ENCODE measurements at places on chromosomes 7 and 10. TPM values are rescaled to one million over a fixed set of nuclear protein-coding genes. Genes with fewer than 3 reads are reported as not detected.

GRCh38 chr10:71268758-71269157, 50.3 kb upstream of the SLC29A3 start:
- DNase-seq = no peak
- peaks cover 24% of the 10 kb centered on the region for H3K4me1 ChIP-seq
- H3K27me3 ChIP-seq = no peaks in the 10 kb centered on the region

LFNG gene
- 0.33 TPM for total RNA-seq

FAM237B gene
- total RNA-seq = not detected

- H3K4me1 ChIP-seq = no peaks in the 10 kb centered on the region
- H3K36me3 ChIP-seq = no peaks in the 10 kb centered on the region
- no peak overlapping the region for H3K4me3 ChIP-seq
- H3K27ac ChIP-seq = no peak overlapping the region
- H3K27me3 ChIP-seq = no peaks in the 10 kb centered on the region
- DNase-seq = peak; percentile 21
These were observed 115.3 kb upstream of the WDR11 start for GRCh38 chr10:120735773-120736371.

DNA sequence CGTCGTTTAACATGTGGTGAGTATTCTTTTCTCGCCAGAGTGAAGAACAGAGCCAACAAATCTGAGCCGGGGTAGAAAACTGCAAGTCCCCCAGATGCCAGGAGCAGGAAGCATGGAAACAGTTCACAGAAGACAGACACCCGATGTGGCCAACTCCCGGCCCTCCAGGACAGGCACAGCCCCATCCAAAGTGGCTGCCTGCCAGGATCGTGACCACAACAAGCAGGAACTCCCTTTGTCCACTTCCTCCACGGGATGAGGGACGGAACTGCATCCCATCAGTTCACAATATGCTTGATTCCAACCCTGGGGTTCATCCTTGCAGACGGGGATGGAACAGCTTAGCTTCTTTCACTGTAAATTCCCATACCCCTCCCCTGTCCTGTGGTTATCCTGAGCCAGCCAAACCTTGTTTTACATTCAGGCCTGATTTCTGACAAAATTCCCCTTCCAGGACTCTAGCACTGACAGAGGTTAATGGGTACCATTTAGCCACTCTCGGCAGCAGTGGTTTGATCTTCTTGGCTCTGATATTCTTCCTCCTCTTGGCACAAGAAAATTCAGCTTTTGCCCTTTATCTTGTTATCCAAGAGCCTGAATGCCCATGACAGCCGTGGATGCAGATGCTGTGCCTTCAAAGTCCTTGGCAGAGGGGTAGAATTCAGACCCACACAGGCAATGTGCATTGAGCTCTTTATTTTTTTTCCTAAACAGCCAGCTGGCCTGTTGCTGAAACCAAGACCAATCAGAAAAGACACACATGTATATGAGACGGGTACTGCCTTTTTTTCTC, 105.5 kb upstream of the FAM204A start:
- H3K27ac ChIP-seq = no peak overlapping the region
- no peaks in the 10 kb centered on the region for H3K4me1 ChIP-seq
- DNase-seq = peak; percentile 4
- no peaks in the 10 kb centered on the region for H3K36me3 ChIP-seq
- H3K27me3 ChIP-seq = no peaks in the 10 kb centered on the region

DNA sequence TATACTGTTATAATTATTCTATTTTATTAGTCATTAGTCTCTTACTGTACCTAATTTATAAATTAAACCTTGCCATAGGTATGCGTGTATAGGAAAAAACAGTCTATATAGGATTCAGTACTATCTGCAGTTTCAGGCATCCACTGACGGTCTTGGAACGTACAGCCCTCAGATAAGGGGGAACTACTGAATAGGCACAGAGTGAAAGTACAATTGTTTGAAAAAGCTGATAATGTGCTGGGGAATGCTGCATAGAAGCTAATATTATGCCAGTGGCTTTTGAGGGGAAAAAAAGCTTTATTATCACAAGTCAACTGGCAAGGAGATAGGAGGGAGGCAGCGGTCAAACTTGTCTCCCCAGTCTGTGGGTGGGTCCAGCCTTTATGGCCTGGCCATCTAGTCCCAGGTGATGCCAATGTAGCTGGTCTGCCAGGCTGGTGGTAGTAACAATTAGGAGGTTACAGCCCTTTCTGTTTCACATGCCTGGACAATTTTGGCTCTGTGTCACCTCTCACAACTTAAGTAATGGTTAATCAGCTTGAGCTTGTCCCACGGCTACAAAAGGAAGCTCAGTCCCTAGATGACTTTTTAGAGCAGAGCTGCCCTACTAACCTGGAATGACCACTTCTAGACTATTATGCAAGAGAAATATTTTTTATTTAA, 8.3 kb upstream of the FMC1 start:
- no peaks in the 10 kb centered on the region for H3K4me1 ChIP-seq
- no peak overlapping the region for H3K4me3 ChIP-seq
- H3K27me3 ChIP-seq = no peaks in the 10 kb centered on the region
- no peaks in the 10 kb centered on the region for H3K36me3 ChIP-seq

OR2A1 gene
- under 0.01 TPM for total RNA-seq

GRCh38 chr10:126337251-126337810, 50.9 kb downstream of the ADAM12 start:
- H3K36me3 ChIP-seq = no peaks in the 10 kb centered on the region
- no peak overlapping the region for H3K27ac ChIP-seq
- H3K4me1 ChIP-seq = no peaks in the 10 kb centered on the region
- no peaks in the 10 kb centered on the region for H3K27me3 ChIP-seq
- no peak for DNase-seq

HTR7 gene
- 0.77 TPM for total RNA-seq

HOXA5 gene
- total RNA-seq = 22.1 TPM

GRCh38 chr7:150945171-150945852, 32.8 kb downstream of the KCNH2 start:
- no peak overlapping the region for H3K27ac ChIP-seq
- H3K27me3 ChIP-seq = no peaks in the 10 kb centered on the region
- H3K36me3 ChIP-seq = no peaks in the 10 kb centered on the region
- H3K4me1 ChIP-seq = no peaks in the 10 kb centered on the region
- H3K4me3 ChIP-seq = no peak overlapping the region

- H3K27me3 ChIP-seq = no peaks in the 10 kb centered on the region
- DNase-seq = no peak
- no peaks in the 10 kb centered on the region for H3K36me3 ChIP-seq
- no peak overlapping the region for H3K4me3 ChIP-seq
These were observed 156.4 kb upstream of the MDFIC start for GRCh38 chr7:114765331-114766040.

CLCN1 gene
- under 0.01 TPM for total RNA-seq

GIMAP7 gene
- not detected for total RNA-seq

SORBS1 gene
- total RNA-seq = 0.26 TPM

GRCh38 chr7:148712678-148713329, 14.1 kb downstream of the CUL1 start:
- H3K36me3 ChIP-seq = peaks cover 3% of the 10 kb centered on the region
- no peak overlapping the region for H3K4me3 ChIP-seq
- no peaks in the 10 kb centered on the region for H3K4me1 ChIP-seq
- no peaks in the 10 kb centered on the region for H3K27me3 ChIP-seq
- DNase-seq = no peak
- H3K27ac ChIP-seq = no peak overlapping the region

DNA sequence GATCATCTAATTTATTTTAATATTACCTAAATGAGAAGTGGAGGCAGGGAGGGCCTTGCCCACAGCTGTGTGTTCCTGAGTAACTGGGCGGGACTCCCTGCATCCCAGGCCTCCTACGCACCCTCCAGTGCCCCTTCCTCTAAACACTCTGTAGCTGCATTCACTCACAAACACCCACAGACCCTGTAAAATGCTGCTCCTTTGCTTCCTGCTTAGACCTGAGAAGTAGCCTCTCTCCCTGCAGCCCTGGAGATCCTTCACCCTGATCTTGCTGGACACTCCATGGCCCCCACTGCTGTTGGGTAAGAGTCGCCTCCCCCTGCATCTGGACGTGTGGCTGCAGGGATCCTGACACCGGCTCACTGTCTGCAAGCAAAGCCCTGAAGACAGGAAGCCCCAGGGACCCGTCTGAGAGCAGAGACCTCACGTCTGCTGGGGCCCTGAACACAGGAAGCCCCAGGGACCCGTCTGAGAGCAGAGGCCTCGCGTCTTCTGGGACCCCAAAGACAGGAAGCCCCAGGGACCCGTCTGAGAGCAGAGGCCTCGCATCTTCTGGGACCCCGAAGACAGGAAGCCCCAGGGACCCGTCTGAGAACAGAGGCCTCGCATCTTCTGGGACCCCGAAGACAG, 589.8 kb downstream of the DNAJB6 start:
- no peak for DNase-seq
- no peaks in the 10 kb centered on the region for H3K4me1 ChIP-seq
- H3K4me3 ChIP-seq = no peak overlapping the region
- no peaks in the 10 kb centered on the region for H3K27me3 ChIP-seq

DNA sequence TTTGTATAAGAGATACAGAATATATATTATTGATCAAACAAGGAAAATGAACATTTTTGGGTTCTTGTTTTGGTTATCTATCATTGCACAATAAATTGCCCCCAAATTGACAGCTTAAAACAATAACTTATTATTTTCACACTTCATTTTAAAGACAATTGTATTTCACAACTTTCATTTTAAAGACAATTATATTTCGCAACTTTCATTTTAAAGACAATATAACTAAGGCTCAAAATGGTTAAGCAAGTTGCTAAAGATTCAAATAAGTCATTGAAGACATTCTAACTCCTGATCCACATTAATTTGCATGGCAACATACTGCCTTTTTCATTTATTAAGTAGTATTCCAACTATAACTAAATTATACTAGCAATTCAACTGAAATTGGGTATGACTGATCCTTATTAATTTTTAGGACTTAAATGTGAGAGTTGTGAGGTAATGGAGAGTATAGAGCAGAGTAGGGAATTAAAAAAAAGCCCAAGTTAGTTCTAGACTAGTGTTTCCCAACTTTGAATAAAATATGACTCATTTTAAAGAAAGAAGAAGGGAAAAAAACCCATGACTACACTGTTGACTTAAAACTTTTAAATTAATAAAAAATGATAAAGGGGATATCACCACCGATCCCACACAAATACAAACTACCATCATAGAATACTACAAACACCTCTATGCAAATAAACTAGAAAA, 9.9 kb upstream of the STEAP2 start:
- H3K4me1 ChIP-seq = no peaks in the 10 kb centered on the region
- no peaks in the 10 kb centered on the region for H3K27me3 ChIP-seq
- H3K4me3 ChIP-seq = no peak overlapping the region

DYDC2 gene
- not detected for total RNA-seq

ZPBP gene
- not detected for total RNA-seq

DNA sequence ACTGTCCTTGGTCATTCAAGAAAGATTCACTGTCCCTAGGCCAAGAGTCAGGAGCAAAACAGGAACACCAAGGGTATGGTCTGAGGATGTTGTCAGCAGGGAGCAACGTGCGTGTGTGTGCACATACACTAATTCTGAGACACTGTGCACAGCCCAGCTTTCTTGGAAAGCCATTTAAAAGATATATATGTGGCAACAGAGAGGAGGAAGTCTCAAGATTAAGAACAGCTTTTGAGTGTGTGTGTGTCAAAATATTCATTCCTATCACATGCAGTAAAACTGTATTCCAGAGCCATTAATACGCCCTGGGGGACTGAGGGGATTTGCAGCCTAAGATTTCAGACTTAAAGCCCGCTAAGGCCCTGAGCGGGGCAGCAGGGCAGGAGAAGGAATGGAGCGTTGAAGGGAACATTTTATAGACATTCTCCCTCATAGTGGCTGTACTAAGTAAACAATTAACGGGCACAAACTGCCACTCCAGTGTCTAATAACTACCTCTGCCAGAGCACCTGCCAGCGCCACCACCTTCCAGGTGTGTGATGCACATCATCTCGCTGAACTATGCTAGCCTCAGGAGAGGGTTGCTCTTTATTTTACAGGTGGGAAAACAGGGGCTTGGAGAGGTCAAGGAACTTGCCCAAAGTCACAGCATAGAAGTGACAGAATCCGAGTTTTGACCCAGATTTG, 2.0 kb downstream of the NOD1 start:
- H3K4me3 ChIP-seq = no peak overlapping the region
- no peaks in the 10 kb centered on the region for H3K27me3 ChIP-seq
- no peak overlapping the region for H3K27ac ChIP-seq
- no peaks in the 10 kb centered on the region for H3K36me3 ChIP-seq

DNA sequence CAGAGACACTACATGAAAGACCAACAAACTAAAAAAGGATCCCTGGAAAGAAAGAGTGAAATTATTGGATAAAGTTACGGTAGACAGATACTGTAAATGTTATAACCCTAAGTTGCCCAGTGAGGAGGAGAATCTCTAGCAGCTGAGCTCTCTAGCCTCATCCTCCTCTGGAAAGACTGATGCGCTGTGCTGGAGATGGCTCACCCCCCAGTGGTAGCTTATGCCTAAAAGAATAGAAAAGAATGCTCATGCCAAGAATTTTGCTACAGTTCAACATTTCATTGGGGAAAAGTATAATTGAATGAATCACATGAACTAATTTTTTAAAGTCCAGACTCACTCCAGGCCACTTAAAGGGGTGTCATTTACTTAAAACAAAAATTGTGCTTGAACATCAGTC, 50.8 kb upstream of the RNF32 start:
- H3K36me3 ChIP-seq = no peaks in the 10 kb centered on the region
- H3K4me1 ChIP-seq = no peaks in the 10 kb centered on the region
- no peak for DNase-seq
- no peak overlapping the region for H3K4me3 ChIP-seq
- H3K27ac ChIP-seq = no peak overlapping the region

DNA sequence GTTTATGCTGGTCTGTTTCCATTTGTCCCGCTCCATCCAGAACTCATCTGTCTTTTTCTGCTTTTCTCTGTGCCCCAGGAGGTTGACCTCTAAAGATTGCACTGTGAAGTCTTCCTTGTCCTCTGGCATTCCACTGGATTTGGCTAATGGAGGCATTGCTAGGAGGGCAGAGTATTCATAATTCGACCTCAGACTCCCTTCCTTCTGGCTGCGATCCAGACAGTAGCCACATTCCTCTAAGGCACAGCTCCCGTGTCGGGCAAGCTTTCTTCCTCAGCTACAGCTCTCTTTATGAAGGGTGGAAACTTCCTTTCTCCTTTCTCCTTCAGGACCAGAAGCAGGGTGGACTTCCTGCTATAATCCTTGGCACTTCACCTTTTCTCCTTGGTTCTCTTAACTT, 175.9 kb downstream of the BAMBI start:
- no peak overlapping the region for H3K27ac ChIP-seq
- H3K4me1 ChIP-seq = no peaks in the 10 kb centered on the region

GRCh38 chr10:46306516-46307184, 19.9 kb downstream of the ANTXRL start:
- H3K4me1 ChIP-seq = no peaks in the 10 kb centered on the region
- no peak overlapping the region for H3K27ac ChIP-seq
- H3K27me3 ChIP-seq = peaks cover 10% of the 10 kb centered on the region
- no peak overlapping the region for H3K4me3 ChIP-seq
- no peaks in the 10 kb centered on the region for H3K36me3 ChIP-seq
- DNase-seq = no peak
